Activated CD8-positive, alpha-beta T cell treated with anti-CD3 and anti-CD28 coated beads, Interleukin-2, amount 10 ng/mL, durations not matched to agents 7 days and 5 days (primary cell): ENCODE measurements at places on chromosomes 2 and 18. TPM values are rescaled to one million over a fixed set of nuclear protein-coding genes. Genes with fewer than 3 reads are reported as not detected.

Gene LDLRAD4
- 35.7 TPM for total RNA-seq

Gene NEU4
- 0.45 TPM for total RNA-seq

Gene YES1
- total RNA-seq = 22.6 TPM

Gene ERBB4
- not detected for total RNA-seq

GRCh38 chr2:72011791-72012190 lies 135.9 kb downstream of the CYP26B1 start:
- DNase-seq = no peak

DNA sequence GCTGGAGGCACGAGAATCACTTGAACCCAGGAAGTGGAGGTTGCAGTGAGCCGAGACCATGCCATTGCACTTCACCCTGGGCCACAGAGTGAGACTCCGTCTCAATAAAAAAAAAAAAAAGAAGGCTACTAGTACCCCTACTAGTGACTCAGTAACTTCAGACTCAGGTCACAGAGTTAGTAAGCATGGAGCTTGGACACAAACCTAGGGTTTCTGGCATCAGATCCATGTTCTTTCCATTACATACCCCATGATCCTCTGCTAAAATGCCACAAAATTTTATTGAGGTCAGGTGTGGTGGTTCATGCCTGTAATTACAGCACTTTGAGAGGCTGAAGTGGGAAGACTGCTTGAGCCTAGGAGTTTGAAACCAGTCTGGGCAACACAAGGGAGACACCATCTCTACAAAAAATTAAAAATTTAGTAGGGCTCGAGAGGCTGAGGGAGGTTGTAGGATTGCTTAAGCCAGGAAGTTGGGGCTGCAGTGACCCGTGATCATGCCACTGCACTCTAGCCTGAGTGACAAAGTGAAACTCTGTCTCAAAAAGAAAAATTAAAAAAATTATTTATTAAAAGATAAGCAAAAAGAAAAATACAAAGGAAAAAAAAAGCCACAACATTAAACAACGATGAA lies 45.1 kb downstream of the DHX57 start:
- no peak for DNase-seq

DNA sequence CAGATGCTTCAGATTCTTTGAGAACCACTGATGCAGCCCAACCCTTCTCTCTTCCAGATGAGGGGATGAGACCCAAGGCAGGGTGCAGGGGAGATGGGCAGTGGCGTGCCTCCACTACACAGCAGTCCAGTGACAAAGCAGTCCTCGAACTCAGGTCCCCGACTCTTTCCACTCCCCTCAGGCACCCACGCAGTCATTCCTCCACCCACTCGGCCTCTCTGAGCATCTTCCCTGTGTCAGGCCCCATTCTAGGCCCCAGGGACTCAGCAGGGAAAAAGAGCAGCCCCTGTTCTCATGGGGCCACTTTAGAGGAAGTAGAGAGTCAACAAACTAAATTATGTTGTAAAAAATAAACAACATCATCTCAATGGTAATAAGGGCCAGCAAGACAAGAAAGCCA lies 15.2 kb downstream of the KCNK3 start:
- no peak for DNase-seq

GRCh38 chr2:15069149-15069548 lies 436.6 kb downstream of the LRATD1 start:
- DNase-seq = no peak

- no peak for DNase-seq
Measured at GRCh38 chr2:9548506-9548905, 7.1 kb downstream of the ADAM17 start.

GRCh38 chr2:17608251-17608650 lies 67.8 kb downstream of the VSNL1 start:
- DNase-seq = no peak

DNA sequence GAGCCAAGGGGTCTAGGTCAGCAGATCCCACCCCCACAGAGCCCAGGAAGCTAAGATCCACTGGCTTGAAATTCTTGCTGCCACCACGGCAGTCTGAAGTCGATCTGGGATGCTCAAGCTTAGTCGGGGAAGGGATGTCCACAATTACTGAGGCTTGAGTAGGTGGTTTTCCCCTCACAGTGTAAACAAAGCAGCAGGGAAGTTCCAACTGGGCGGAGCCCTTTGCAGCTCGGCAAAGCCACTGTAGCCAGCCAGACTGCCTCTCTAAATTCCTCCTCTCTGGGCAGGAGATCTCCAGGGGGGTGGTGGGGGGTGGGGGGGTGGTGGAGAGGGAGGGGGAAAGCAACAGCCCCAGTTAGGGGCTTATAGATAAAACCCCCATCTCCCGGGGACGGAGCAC lies 419.5 kb downstream of the NUP35 start:
- no peak for DNase-seq

GRCh38 chr2:96399342-96400048 lies 63.9 kb downstream of the NCAPH start:
- DNase-seq = no peak

DNA sequence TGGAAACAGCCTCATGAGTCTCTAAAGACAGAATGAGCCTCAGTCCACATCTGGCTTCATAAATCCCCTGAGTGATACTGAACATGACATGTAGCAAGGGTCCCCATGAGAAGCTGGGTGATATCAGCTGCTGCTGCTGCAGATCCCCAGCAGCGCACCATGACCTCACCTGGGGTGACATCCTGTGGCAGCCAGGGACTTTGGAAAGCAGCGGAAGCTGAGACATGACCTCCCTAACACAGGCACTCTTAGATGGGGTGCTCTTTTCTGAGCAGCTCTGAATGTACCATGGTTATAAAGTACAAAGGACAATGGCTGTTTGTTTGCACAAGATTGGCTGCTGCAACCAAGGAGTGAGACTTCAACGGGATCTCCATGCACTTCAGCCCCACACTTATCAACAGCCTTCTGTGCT lies 74.7 kb upstream of the TMEM200C start:
- DNase-seq = peak; percentile 24
